ENCODE measurements at places on chromosomes 11 and 22. TPM values are rescaled to one million over a fixed set of nuclear protein-coding genes. Genes with fewer than 3 reads are reported as not detected.

MMP11 gene
- total RNA-seq: 117 TPM

SLC1A2 gene
- total RNA-seq: not detected

ANO5 gene
- total RNA-seq: 0.76 TPM

OR56A1 gene
- total RNA-seq: not detected

CDCA5 gene
- total RNA-seq: 2.8 TPM

FADS1 gene
- total RNA-seq: 81.4 TPM
